Left ventricle myocardium inferior (tissue), 1 donor: ENCODE measurements at places on chromosomes 11 and 22.

GRCh38 chr11:118149493-118149892 lies 3.1 kb downstream of the SCN4B start:
- no peak for DNase-seq

- no peak for DNase-seq
These were observed 55.6 kb downstream of the WT1 start for GRCh38 chr11:32379719-32380118.

GRCh38 chr11:14454861-14455632 lies 44.6 kb downstream of the COPB1 start:
- DNase-seq = no peak

- no peak for DNase-seq
These were observed 99.5 kb downstream of the MICAL3 start for GRCh38 chr22:17924735-17925364.

DNA sequence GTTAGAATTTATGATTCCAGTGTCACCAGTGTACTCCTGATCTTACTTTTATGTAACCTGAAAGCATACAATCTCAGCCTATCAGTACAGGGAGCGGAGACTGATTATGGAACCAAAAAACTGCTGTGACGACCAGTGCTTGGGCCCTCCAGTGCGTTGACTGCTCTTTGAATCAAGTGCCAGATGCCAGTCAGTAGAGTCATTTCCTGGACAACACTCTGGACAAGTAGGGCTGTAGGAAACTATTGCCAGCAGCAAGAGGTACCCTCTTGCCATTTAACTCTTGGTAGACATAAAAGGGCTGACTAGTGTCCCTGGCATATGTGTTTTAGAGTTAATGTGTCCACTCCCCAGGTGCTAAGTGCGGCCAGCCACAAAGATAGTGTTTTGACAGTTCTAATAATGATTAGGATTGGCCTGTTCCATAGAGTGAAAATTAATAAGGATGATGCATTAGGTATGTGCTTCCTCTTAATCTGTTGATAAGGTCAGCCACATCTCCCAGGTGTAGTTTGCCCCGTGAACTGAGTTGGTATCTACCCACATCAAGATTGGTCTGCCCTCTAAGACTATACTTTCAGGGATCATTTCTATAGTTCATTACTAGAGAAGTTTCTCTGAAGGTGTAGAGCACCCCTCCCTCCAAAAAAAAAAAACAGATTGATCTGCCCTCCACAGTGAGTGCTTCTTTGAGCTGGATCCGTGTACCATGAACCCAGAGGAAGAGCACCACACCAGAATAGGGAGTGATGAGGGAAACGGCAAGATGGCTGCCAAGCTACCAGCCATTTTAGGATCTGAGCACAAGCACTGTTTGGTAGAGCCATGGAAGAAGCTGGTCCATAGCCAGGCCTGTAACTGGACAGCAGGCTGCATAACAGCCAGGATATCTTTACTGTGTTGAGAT lies 20.7 kb upstream of the AIFM3 start:
- no peak for DNase-seq

- no peak for DNase-seq
These were observed 26.8 kb downstream of the CLMP start for GRCh38 chr11:123168241-123168640.

- DNase-seq = no peak
These were observed 344.5 kb upstream of the PLET1 start for GRCh38 chr11:112605093-112605666.
